ENCODE measurements at places on chromosomes 4 and X.
A peak's percentile ranks its signal among the peaks of the same experiment; 100 is the strongest.

- DNase-seq = no peak
These were observed 359 bp upstream of the GAB3 start for GRCh38 chrX:154751203-154751668.

DNA sequence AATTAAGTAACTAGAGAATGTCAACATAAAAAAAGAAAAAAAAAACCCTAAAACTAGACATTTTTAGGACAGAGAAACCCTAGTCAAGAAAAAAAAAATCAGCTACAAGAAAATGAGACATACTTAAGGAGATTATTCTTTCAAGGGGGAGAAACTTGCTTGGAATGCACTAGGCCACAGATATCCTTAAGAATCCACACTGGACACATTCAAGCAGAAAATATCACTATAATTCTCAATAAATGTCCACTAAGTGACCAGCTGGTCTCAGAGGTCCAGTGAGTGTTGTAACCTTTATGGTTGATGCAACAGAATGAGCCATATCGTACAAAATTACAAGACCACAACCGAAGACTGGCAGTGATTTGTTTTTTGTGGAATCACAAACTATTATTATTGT is 15.6 kb upstream of the IBSP start:
- no peak for DNase-seq

DNA sequence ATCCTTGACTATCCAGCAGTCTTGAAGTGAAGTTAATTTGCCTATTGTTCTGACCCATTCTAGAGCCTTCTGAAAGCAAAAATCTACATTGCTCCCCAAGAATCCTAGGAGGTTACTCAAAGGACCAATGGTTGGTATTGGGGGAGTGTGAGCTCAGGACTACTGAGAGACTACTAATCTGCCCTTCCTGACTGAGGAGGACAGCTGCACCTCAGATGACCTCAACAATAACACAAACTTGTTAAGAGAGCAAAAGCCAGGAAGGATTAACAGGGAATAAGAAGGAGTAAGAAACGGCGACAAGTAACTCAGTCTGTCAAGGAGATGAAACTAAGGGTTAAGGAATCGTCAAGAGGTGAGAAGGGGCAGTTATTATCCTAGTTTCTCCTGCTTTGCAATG is 43.4 kb downstream of the IDS start:
- no peak for DNase-seq

- no peak for DNase-seq
These were observed 33.3 kb downstream of the F11 start for GRCh38 chr4:186299291-186299690.

DNA sequence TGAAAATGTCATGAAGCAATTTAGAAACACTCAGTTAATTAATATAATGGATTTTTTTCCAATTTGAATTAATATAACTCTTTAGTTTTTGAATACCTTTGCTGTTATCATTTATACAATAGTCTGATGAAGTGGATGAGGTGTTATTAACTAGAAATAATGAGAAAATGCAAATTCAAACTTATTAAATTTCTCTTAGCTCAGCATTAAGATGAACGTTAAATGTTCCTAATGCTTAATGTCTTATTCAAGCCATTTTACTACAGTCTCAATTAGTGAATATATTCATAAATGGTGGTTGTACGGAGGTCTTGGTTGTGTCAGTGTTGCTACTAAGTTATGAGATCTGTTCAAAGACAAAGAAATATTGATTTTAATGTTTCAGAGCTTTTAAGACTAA is 186.3 kb downstream of the DTHD1 start:
- no peak for DNase-seq

- DNase-seq = no peak
These were observed 103.5 kb downstream of the SMIM20 start for GRCh38 chr4:26017531-26017930.

DNA sequence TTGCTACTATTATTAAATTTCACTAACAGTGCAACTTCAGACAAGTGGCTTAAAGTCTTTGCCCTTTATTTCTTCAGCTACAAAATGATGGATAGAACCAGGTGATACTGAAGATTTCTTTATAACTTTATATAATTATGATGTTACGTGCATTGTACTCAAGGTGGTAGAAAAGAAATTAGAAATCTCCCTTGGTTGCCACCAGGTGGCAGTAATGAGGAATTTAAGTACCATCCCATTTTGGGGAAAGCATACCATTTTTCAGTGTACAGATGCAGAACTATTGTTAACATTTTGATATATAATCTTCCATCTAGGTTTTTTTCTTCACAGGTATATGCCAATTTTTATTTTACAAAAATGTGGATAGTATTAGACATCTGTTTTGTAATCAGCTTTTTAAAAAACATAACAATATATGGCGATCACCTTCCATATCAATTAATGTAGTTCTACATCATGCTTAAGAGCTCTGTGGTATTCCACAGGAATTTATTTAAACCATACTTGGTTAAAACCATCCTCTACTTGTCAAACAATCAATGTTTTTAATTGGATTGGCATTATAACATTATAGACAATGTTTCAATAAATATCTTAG is 37.7 kb upstream of the RAB33B start:
- DNase-seq = peak; percentile 52

- DNase-seq = no peak
These were observed 65.2 kb downstream of the MTHFD2L start for GRCh38 chr4:74223098-74223497.

DNA sequence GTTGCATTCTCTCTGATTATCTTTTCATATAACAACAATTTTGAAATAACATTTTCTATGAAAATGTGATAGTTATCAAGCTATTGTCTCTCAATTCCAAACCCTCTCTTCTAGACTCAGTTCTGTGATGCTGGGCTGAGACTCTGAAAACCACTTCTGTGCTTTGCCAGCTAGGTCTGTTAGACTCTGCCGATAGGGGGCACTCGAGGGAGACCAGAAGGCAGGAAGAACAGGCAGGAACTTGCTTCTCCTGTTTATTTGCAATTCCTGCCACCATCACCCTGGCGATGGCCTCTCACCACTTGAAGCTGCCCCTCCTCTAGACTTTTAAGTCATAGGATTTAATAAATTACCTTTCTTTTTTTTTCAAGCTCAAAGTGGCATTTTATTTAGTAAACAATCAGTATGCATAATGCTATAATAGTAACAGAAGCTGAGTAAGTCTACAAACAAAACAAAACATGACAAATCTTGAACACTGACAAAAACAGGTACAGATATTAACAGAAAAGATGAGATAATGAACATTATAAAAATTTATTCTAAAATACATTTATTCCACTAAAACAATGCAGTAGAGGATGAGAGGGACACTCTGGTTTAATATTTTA is 49.7 kb downstream of the RASL11B start:
- peak; percentile 63 for DNase-seq

DNA sequence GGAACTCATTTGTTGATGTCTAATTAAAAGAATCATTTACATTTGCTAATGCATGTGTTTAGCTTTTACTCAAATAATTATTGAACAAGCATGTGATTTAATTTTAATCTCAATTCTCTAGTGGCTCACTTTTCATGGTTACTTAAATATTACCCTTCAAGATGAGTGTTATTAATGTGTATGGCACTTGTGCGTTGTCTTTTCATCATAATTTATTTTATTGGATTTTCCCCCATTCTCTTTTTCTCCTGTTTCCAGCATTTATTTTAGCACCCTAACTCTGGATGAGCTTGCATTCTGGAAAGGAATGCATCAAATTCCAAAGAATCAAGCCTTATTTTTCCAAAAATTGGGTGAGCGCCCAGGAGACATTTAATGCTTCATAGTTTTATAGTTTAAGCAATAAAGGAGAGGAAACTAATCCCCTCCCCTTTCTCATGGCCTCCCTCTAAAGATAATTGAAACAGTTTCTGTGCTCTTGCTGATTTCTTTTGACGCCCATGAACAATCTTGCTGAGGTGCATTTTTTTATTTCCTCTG is 191.1 kb upstream of the FAT4 start:
- no peak for DNase-seq

DNA sequence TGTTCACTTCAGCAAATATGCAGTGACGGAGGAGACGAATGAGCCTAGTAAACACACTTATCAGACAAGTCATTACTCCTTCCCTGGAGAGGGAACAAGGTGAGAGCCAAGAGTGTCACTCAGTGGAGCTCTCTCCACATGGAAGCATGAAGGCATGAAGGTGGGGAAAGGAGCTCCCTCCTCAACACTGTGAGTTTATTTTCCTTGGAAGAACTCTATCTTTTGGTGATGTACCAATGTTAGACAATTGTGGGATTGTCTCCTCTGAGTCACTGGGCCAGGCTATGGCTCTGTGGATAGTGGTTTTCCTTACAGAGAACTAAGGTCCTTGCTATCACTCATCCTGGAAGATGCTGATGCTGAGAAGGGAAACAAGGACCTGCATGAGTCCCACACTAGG is 200.2 kb downstream of the CPEB2 start:
- DNase-seq = no peak

DNA sequence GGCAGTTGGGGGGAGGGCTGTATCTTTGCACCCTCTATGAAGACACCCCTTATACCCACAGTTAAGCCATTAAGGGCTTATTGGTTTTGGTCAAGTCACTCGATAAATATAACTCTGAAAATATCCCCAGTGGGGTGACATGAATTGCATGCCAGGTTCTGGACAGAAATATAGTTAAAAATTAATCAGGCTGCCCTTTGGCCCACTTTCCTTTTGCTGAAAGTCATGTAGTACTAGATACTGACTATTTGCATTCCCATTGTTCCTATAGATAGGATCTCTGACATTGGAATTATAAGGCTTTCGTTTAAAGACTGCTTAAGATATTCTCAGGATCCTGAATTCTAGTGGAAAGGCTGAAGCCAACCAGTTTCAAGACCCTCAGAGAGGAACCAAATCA is 43.5 kb upstream of the LAMP2 start:
- DNase-seq = no peak

DNA sequence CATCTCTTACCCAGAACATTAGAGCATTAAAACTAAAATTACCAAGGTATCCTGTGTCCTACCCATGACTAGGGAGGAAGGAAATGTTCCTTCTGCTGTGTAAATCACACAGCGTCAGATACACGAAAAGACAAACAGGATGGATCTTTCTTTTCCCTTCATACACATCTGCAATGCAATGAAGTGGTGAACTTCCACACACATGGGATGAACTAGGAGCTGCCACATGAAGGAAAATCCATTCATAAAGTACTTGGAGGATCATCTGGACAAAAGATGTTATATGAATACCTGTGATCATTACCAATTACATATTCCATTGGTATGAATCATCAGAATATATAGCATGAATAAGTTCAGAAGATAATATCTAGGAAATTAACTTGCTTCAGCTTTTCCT is 46.2 kb downstream of the LDB2 start:
- no peak for DNase-seq

DNA sequence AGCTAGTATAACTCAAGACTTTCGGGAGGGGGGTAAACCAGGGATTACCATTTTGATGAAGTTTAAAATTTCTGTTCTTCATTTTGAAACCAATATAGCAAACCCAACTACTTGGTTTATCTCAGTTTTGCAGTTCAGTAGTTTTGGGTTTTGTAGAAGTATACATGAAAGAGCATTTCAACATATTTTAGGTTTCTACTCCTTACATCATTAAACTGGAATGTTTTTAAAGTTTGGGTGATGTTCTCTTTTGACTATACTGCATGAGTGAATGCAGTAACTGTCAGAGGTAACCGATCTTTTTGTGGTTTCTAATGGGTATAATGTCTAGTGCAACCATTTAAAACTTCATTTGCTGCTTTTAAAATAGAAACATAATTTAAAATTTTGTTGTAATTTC is 248.3 kb upstream of the MAD2L1 start:
- no peak for DNase-seq

- DNase-seq = no peak
These were observed 31.5 kb upstream of the KLHL2 start for GRCh38 chr4:165175879-165176278.
